ENCODE measurements at places on chromosomes 11 and 22.

DNA sequence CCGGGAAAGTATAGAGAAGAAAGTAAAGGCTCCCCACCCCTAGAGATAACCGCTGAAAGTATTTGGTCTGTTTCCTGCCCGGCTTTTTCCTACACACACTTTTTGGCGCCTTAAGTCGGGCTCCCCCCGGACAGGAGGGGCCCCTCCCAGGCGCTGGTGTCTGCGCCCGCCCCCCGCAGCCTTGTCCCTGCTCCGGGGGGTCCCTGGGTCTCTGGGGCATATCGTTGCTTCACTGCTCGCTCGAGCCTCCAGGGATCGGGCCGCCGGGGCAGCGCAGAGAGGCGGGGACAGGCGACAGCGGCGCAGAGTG is 928 bp upstream of the CRACR2B start:
- DNase-seq: no peak

- no peak for DNase-seq
Observed at GRCh38 chr11:27052668-27053067, 12.1 kb downstream of the BBOX1 start.

DNA sequence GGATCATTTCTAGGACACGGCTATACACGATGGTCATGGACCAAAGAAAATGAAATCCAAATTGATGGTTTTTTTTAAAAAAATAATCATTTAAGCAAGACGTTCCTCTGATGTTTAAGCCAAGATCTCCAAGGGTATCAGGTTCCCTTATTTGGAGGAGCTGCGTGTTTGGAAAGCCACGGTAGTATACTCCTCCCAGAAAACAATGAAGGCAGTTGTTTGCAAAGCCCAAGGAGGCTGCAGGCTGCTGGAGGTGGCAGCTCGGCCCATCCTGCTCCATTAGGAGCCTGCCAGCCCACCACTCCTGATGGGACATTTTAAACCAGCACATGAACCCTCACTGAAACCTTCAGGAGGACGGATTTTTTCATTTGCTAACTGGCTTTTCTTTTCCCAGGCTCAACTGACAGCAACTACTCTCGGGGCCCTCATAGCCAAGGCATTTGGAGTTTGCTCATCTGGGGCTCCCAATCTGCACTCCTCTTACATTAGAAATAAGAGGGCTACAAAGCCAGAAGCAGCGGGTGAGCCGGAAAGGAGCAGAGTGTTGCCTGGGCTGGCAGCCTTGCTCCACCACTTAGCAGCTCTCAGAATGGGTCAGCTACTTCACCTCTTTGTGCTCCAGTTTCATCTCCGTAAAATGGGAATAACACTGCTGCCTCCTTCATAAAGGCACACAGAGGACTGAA is 58.4 kb downstream of the ABTB2 start:
- no peak for DNase-seq

DNA sequence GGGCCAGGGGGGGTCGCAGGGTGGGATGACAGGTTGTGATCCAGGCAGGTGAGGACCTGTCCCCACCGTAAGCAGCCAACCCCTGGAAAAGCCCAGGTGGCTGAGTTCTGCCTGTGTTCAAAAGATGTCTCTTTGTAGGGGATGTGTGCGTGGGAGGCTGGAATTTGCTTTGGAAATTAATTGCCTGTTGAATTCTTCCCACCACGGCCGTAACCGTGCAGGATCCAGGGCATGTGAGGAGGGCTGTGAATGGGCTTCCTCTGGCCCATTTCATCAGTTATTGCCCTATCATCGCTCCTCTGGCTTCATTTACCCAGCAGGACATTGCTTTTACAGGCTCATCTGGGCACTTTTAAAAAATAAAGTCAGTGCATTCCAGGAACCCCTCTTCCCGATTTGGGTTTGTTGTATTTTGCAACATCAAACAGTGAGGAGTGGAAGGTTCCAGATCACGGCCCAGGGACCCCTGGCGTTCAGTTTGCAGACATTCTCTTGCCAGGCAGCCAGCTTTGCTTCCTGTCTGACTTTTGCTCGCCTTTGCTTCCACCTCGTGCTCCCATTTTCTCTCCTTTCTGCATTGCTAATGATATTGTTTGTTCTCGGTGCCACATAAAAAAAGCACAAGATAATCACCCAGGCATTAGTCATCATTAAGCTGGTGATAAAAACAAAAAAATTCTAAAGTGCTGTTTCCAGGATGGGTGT is 1306.6 kb downstream of the BRD1 start:
- DNase-seq: no peak

DNA sequence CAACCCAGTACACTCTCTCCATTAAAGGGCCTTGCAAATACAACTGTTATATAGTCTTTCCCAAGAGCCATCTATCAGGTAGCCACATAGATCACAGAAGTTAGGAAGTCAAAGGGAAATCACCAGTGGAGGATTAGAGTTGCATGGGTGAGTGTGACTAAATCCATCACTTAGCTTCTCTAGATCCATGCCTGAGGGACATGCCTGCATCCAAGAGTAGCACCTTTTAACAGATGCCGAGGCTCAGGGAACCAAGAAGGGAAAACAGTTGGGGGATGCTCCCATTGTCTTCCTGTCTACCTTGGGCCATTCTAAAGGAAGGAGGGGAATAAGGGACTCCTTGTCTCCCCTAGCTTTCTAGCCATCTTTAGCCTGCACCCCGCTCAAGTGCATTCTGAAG is 77.9 kb downstream of the XRRA1 start:
- DNase-seq: no peak

GRCh38 chr22:35977136-35977535 is 51.5 kb downstream of the RBFOX2 start:
- DNase-seq: no peak

GRCh38 chr22:36552289-36552688 is 23.3 kb upstream of the EIF3D start:
- DNase-seq: no peak

DNA sequence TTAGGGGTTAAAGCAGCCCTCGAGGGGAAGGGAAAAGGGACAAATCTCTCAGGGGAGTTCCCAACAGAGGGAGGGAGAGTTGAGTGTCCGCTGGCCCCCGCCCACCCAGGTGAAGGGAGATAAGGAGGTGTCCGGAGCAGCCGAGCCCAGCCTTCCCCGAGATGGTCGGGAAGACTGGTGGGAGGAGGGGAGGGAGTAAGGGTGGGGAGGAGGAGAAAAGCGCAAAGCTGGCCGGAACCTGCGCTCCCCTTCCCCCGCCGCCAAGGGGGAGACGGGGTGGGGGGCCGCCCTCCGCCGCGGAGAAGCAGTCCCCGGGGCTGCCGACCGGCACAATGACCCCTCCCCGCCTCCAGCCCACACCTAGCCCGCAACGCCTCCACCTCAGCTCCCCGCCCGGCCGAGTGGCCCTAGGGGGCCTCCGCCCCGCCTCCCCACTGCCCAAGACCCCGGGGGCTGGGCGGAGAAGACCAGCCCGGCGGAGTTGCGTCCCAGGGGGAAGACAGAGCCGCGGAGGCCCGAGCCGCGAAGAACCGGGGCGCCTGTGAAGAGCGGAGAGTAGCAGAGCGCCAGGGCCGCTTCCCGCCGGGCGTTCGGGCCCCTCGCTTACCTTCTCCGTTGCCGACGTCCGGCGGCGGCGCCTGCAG is 479 bp downstream of the RSF1 start:
- DNase-seq: no peak

DNA sequence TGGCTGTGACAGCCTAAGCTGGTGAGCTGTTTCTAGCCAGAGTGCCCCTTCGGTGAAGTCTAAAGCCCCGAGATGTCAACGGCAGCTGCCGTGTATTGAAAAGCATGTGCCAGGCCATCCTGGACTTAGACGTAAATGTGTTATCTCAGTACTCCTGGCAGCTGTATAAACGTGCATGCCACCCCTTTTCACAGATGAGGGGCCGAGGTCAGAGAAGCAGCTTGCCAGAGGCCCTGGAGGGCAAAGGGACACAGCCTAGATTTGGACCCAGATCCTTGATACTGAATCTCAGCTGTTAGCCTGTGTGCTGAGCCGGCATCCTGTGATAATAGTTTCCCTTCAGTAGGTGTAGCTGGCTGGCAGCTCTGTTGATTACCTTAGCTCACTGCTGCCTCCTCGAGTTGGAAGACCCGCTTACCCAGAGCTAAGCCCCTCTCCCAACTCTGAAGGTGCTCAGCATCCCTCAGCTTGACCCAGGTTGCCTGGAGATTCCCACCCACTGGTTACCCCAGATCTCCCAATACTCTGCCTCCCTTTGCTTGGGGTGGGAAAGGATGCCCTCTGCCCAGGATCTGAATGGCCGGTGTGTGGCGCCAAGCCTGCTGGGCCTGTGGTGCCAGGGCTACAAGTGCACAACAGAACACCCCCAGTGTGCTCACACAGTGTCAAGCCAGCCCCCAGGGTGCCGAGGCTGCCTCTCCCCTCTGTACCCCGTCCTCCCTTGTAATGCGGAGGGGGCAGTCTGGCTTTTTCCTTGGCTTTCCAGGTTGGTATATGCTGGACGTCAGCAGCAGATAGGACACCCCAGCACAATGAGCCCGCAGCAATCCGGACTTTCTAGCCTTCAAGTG is 59.8 kb upstream of the WNT7B start:
- peak; percentile 68 for DNase-seq

GRCh38 chr11:126062679-126063506 is at the start of gene CDON:
TSS of gene CDON (minus strand) at chr11:126062866. CDS start at chr11:126023476, 39,390 bp downstream.
- peak; percentile 87 for DNase-seq

GRCh38 chr11:1628506-1629325 is 859 bp upstream of the KRTAP5-5 start:
- DNase-seq: peak; percentile 51

GRCh38 chr11:119320240-119320775 is 3.4 kb upstream of the MCAM start:
- no peak for DNase-seq

DNA sequence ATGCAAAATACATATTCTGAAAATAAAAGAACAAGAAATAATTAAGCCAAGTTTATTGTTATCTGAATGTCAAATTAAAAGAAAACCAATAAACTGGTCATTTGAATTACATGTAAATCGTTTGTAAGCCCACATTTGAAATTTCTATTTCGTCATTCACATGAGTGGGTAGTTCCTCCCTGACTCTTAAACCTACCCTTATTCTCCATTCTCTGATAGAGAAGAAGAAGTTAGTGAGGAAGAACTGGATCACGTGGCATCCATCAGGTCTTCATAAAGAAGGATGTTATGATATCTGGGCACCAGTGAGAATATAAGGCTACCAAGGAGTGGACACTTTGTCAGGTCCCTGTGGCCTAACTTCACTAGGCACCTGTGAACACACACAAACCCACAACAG is 328.1 kb downstream of the OPCML start:
- DNase-seq: no peak

DNA sequence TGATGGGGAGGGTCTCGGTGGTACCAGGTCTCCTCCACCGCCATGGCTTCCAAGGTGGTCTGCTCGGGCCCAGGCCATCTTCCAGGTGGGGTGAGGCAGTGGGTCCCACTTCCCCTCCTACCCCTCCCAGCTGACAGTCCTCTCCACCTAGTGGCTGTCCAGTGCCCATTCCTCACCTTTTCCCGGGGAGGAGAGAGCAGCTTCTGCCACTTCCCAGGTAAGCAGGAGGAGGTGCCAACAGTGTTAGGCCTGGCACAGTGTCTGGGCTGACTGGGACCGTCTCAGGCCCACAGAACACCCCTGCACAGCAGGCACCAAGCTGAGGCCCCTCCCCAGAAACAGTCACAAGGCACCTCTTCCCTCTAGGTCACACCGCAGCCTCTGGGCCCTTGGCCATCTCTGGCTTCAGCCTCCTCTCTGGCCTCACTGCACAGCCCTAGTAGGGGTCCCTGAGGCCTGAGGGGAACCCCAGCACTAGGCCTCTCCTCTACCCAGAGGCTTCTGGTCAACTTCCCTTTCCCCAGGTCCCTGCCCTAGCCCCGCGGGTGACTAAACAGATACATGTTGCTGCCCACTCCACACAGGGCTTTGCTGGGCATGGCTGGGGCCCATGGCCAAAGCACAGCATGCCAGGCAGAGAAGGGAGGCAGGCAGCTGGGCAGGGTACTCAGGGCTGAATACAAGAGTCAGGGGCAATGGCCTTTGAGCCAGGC is 2.3 kb upstream of the ANKRD13D start:
- DNase-seq: no peak

DNA sequence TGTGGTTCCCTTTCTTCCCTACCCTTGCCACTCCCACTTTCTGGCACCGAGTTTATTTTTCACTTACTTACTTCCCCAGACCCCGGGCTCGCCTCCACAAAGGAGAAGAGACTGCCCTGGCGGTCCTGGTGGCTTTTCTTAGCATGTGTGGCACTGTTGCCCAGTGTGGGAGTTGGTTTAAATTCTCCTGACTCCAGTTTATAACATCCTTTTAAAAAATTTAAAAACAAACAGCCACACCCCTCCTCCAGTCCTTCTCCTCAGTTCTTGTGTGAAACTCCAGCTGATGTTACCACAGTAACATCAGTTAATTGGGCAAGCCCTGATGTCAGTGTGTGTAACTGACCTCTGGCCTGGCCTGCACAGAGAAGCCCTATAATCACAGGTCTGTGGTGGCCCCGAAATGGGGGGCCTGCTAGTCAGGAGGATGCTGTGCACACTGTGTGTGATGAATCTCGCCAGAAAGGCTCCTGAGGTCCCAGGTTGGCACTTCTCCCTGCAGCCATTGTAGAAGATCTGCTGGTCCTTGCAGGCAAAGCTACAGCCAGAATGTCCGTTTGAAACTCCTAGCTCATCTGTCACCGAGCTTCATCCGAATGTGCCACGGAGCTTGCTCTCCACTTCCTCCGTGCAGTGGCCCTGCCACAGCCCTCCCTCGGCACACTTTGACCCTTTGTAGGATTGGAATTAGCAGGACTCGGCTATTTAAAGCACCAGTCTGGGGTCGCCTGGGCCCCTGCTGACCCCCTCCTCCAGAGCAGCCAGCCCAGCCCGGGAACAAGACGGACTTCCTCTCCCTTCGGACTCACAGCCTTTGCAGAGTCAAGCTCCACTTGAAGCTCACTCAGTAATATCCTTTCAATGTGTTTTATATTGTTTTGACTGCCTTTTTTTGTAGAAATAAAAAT is 7.6 kb downstream of the YDJC start:
- DNase-seq: no peak

- no peak for DNase-seq
Observed at GRCh38 chr11:74951226-74951625, 2.2 kb downstream of the SPCS2 start.

GRCh38 chr11:72411623-72412419 is 22.5 kb downstream of the CLPB start:
- peak; percentile 25 for DNase-seq

DNA sequence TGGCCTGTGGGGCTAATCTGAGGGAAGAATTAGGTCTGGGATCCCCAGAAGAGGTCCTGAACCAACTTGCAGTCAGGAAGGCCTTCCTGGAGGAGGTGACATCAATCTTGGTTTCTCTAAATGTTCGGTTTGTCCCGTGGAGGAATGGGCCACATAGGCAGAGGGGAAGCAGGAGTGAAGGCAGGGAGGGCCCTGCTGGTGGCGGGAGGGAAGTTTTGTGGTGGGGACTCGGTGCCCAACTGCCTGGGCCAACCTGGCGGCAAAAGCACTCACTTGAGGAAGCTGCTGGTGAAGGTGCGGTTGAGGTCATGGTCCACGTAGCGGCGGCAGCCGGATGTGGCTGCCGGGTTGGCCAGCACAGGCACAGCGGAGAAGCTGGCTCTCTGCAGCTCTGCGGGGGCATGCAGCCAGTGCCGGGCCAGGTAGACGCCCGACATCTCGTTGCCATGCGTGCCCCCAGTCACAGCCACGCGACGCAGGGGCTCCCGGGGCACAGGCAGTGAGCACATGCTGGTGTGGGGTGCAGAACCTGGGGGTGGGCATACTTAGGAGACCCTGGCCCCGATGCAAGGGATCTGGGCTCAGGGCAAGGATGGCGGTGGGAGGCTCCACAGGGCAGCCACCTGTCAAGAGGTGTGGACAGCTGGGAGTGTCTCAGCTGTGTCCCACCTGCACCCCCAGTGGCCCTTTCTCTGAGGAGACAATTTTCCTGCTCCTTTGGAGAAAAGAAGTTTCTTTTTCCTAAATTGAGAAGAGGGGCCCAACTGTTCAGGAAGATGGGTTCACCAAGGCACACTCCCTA is 3.8 kb downstream of the ACY3 start:
- no peak for DNase-seq

Measured in stimulated activated naive CD4-positive, alpha-beta T cell (primary cell).